ENCODE measurements at places on chromosomes 2 and 18. TPM values are rescaled to one million over a fixed set of nuclear protein-coding genes. Genes with fewer than 3 reads are reported as not detected.

AUP1 gene
- total RNA-seq: 57.7 TPM

- DNase-seq: no peak
Observed at GRCh38 chr18:12066910-12067511, 26.6 kb upstream of the ANKRD62 start.

MTA3 gene
- total RNA-seq: 62.3 TPM

TGFA gene
- 4.1 TPM for total RNA-seq

DNA sequence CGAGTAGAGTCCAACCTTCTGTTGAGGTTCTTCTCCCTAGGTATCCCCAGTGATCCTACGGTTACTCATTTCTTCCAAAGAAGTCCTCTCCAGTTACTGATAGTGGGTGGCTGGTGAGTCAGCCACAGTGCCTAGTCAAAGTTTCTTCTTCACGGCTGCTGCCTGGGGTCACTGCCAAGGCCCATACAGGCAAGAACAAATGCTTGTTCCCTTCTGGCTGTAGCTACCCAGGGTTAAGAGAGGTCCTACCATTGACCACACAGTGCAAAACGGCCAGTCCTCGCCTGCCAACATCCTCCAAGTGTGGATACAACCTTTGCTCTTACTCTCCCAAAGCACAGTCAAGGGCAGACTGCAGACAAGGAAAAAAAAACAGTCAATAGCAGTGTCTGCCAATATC is 2.9 kb upstream of the PTPN4 start:
- DNase-seq: no peak

GRCh38 chr2:168789776-168790175 is 12.7 kb upstream of the NOSTRIN start:
- no peak for DNase-seq

DNA sequence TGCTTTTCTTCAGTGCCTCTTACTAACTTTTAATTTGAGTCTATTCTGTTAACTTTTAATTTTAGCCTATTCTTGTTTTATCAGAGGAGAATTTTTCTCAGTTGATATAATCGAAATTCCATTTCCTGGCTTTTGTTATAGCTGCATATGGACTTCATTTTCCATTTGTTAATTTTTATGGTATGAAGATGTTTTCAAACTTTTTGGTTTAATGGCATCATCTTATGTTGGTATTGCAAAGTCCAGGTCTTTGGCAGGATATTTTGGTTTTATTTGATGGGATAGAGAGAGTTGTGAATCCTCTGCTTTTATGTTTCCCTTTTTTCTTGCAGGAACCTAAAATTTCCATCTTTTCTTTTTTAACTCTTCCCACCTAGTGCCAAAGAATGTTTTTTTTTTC is 70.9 kb upstream of the RAPGEF4 start:
- no peak for DNase-seq

DNA sequence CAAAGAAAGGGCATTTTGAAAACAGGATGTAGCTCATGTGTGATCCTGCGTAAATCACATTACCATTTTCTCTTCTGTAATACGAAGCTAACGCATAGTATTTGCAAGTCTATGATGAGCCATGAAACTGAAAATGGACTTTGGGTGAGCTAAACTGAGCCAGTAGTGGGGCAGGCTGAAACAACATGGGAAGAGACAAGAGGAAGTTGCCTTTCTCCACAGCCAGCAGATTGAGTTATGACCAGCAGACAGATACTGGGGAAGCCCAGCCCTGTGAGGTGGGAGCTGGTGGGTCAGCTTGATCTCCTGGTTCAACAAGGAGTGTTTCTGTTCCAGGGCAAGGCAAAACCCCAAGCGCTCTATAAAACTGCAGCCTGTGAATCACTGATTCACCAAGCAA is 11.8 kb downstream of the CYRIA start:
- no peak for DNase-seq

RBM44 gene
- total RNA-seq: 2.4 TPM

DNA sequence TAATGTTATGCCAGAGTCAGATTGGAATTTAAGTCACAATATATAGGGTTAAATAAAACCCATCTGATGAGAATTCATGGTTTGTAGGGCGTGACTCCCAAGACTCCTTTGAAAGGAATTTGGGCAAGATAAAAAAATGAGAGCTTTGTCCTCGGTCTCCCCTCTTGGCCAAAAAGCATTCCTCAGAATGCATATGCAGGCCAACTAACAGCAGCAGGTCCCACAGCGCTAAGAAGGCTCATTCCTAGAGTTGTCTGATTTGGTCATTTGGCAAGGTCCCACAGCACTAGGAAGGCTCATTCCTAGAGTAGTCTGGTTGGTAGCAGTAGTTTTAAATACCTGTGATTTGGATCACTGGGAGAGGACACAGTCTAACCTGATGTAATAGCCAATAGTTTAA is 106.3 kb upstream of the B3GNT2 start:
- DNase-seq: no peak

SCN3A gene
- 6.1 TPM for total RNA-seq

GRCh38 chr2:85307527-85307897 is 20.3 kb downstream of the TGOLN2 start:
- DNase-seq: no peak

- no peak for DNase-seq
Observed at GRCh38 chr2:227536445-227536844, 62.2 kb upstream of the SCYGR2 start.

HSBP1L1 gene
- total RNA-seq: 4.9 TPM

ZNF521 gene
- total RNA-seq: 58.3 TPM

UGT1A8 gene
- 0.16 TPM for total RNA-seq

DNA sequence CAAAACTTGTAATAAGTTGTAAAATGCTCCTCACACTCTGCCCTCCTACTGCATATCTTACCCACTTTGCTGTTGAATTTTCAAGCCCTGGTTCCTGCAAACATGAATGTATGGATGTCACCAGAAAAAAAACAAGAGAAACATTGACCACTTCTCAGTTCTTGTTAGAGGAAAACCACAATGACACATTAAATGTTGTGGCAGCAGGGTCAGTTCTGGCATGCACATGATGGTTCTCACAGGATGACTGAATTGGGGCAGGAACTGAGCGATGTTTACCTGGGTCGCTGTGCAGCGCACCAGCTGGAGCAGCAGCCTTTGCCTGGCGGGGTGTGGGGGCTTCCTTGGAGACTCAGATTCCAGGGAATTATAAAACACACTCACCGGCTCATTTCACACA is 14.0 kb upstream of the PRKCE start:
- no peak for DNase-seq

GRCh38 chr18:5475267-5475666 is 68.5 kb downstream of the EPB41L3 start:
- DNase-seq: no peak

GRCh38 chr2:232349546-232349945 is 29.0 kb upstream of the ALPP start:
- no peak for DNase-seq

- no peak for DNase-seq
Observed at GRCh38 chr18:61870151-61870550, 22.7 kb downstream of the RNF152 start.

GNLY gene
- total RNA-seq: not detected

GRCh38 chr2:234951664-234952269 is at the start of gene SH3BP4:
TSS of gene SH3BP4 (plus strand) at chr2:234952017. CDS start at chr2:235035003, 82,986 bp downstream.
- DNase-seq: no peak

- DNase-seq: no peak
Observed at GRCh38 chr2:226791056-226791486, 8.5 kb downstream of the IRS1 start.

GRB14 gene
- 5.8 TPM for total RNA-seq

CXCR2 gene
- total RNA-seq: 0.48 TPM

- no peak for DNase-seq
Observed at GRCh38 chr2:191907091-191907490, 60.2 kb upstream of the CAVIN2 start.

TMEM182 gene
- total RNA-seq: 28.0 TPM

DSG1 gene
- total RNA-seq: 0.21 TPM

DNA sequence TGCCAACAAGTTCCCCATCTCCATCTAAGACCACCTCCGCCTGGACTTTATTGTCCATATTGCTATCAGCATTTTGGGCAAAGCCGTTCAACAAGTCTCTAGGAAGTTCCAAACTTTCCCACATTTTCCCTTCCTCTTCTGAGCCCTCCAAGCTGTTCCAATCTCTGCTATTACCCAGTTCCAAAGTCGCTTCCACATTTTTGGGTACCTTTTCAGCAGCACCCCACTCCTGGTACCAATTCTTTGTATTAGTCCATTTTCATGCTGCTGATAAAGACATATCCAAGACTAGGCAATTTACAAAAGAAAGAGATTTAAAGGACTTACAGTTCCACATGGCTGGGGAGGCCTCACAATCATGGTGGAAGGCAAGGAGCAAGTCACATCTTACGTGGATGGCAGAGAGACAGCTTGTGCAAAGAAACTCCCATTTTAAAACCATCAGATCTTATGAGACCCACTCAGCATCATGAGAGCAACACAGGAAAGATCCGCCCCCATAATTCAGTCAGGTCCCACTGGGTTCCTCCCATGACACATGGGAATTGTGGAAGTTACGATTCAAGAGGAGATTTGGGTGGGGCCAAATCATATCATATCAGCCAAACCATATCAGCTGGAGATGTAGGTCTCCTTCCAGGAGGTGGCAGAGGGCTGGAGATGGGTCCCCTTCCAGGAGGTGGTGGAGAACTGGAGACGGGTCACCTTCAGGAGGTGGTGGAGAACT is 19.8 kb upstream of the TXNDC2 start:
- DNase-seq: no peak

- DNase-seq: no peak
Observed at GRCh38 chr2:64888591-64889309, 100.4 kb upstream of the SLC1A4 start.

HJURP gene
- total RNA-seq: 8.9 TPM

STON1 gene
- 68.0 TPM for total RNA-seq

LRRC30 gene
- 0.32 TPM for total RNA-seq

DNA sequence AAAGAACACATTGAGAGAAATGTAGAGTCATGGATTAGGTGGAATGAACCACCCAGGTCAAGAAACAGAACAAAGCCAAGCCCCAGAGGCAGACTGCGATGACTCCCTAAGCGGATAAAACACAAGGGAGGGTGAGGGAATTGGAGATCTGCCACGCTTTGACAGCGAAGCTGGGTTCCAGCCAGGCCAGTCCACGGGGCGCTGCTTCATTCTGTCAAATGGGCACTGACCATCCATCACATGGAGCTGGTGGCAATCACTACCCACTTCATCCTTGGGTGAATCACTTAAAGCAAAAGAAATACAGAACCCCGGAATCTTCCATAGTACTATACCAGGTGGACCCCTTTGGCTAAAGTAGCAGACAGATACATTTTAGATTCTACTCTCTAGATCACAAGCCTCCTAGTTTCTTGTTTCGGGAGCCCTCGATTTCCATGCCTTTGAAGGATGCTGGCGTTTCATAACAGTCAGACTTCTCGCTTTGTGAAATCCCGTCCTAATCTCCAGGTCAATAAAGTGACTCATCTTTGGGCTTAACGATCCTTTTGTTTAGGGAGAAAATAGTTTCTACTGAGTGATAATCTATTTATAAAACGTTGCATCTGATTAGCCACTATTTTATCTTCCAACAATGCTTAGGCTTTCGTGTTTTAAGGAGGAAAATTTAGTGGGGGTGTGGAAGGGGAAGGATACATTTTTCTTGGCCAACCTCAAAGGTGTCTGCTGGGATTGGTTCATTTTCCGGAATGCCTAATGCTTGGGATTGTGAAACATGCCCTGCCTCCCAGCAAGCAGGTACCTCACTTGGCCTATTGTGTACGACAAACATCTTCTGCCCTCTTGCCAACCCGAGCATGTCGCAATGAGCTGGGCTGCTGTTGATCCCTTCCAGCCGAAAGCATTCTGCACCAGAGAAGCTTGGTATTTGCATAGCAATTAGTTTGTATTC is 44.1 kb upstream of the HDAC4 start:
- DNase-seq: no peak

DNA sequence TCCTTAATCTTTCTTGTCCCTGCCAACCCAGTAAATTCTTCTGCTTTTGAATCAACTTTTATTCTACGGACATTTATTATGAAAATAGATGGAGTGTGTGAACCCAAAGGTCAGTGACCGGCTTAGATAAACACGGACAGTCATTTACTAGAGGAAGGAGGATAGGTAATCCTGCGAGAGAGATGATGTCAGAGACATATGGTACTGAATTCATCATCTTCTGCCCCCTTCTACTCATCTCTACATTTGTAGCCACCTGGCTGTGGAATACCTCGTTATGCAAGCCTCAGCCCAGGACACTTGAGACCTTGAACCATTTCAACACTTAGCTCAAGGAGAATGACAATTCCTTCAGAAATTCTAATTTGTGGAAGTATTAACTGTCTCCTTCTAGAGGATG is 443.6 kb downstream of the TDRD15 start:
- no peak for DNase-seq

DNA sequence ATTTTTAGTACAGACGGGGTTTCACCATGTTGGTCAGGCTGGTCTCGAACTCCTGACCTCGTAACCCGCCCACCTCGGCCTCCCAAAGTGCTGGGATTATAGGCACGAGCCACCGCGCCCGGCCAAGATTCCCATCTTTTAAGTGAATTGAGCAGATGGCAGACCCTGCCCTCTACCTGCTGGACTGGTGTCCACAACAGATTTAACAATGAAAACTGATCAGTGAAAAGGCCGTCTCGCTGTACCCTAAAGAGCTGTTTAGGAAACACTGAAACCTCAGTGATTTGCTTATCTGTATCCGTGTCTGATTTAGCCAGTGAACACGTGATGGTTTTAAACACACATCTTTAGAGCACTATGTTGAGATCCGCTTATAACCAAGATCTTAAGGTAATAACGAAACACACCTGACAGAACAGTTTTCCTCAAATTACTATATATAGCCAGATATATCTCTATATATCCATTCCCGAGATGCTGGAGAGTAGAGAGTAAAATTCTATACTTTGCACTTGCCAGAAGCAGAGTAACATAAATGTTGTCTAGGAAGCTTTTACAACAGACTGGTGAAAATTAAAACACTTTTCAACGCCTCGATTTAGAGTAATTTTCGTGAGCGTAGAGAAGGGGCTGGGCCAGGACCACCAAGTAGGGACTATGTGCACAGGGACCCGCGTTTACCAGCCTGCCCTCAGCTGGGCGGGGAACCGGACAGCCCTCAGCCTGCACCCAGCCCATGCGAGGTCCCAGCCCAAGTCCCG is 594 bp downstream of the FAM161A start:
- no peak for DNase-seq

LBX2 gene
- 0.95 TPM for total RNA-seq

- no peak for DNase-seq
Observed at GRCh38 chr2:56268856-56269255, 85.1 kb downstream of the CCDC85A start.

All from urinary bladder (tissue), 4 donors.